Upper lobe of right lung (tissue), 1 donor: ENCODE measurements at places on chromosomes 2 and 18.

GRCh38 chr2:70009762-70010575 lies 48.5 kb upstream of the ASPRV1 start:
- no peak for DNase-seq

- no peak for DNase-seq
These were observed 80.3 kb upstream of the FAM237A start for GRCh38 chr2:206561962-206562361.

GRCh38 chr18:2471523-2471922 lies 99.8 kb downstream of the METTL4 start:
- no peak for DNase-seq

DNA sequence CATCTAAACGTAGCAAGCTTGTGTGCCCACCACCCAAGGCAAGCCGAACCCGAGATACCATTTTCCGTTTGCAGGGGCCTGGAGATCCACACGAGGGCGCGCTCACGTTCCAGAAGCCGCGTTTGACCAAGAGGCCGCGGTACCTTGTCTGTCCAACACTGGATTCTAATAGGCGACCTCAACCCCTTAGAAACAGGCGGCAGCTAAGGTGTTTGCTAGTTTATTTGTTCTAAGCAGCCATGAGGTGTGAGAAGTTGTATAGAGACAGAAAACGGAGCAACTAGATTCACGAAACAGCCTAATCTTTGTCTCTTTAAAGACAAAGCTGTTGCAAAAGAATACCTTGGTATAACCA lies 4.2 kb downstream of the HOXD11 start:
- no peak for DNase-seq

DNA sequence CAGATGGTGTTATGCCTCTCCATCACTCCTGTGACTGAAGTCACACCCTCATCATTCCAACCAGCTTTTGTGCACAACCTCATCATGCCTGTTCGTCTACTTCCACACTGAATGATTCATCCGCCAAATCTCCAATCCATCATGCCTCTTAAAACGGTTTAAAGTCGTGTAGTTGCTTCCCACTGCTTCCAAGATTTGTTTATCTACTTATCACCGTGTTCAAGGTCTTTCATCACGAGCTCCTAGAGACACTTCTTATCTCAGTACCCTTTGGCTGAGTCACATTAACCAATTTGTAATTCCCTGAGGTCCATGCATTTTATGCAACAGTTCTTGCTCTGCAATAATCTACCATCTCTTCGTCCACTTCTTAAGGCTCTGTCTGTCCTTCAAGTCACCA lies 592.3 kb upstream of the ID2 start:
- no peak for DNase-seq

- no peak for DNase-seq
These were observed 2.4 kb downstream of the FARP2 start for GRCh38 chr2:241358470-241358869.

DNA sequence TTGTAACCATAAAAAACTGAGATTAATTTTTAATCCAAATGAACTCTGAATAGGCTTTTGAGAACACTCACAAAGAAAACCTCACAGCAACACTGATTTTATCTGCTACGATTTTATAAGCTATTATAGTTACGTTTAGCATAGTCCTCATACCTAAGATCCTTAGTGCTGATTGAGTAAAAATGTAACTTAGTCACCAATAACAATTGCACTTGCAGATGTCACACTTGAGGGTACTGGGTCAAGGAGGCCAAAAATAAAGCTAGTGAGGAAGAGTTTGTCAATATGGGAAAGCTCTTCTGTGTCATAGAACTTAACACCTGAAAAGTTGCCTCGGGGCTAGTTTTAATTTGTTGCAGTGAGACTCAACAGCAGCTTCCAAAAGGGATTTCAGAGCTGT lies 706.5 kb upstream of the FAM98A start:
- DNase-seq = no peak

GRCh38 chr2:44358503-44358902 lies 2.8 kb downstream of the PREPL start:
- peak; percentile 71 for DNase-seq

DNA sequence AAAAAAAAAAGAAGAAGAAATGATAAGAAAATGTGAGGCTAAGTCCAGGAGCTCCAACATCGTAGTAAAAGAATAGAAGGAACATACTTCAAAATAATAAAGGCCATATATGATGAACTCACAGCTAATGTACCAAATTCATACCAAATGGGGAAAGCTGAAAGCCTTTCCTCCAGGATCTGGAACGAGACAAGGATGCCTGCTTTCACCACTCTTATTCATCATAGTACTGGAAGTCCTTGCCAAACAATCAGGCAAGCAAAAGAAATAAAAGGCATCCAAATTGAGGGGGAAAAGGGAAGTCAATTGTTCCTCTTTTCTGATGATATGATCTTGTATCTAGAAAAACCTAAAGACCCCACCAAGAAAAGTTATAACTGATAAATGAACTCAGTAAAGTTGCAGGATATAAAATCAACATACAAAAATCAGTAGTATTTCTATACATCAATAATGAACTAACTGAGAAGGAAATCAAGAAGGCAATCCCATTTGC lies 170.6 kb downstream of the METTL4 start:
- DNase-seq = no peak

DNA sequence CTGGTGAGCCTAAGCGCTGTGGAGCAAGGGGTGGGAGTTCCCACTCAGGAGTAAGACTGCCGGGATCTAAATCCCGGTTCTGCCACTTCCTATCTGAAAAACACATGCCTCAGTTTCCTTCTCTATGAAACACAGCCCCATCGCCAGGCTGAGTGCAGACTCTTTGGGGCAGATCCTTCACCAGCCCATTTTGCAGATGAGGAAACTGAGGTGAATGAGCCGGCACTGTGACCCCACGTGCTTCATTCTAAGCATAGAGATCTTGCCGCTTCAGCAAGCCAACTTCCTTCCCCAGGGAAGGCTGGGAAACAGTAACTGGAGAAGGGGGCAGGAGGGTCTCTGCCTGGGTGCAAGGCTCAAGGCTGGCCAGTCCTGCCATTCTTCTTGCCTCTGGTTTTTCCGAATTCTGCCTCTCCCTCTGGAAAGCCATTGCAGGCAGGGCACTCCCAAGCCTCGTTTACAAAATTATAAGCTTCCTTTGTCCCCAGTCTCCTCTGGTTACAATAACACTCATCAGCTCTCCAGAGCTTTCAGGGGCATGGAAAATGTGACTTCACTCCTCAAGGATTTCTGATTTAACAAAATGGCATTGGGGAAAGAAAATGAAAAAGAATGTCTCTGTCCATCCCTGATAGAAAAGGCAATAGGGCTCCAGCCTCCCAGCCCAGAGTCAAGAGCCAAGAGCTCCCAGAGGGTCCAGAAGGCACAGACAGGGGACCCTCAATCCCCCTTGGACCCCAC lies 249.2 kb downstream of the TNS1 start:
- no peak for DNase-seq

DNA sequence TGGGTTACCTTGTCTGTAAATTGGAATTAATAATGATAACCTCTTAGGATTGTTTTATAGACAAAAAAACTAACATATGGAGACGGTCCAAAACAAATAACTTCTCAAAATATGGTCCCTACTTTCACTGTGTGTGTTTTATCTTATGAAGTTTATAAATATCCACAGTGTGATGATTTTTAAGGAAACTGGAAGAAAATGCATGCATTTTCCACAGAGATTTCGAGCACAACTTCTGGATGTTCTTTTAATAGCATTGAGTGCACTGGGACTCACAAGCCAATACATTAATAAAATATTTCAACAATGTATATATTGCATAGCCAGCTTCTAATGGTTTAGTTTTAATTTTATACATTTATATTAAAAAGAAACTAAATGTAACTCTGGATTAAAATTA lies 87.9 kb upstream of the SPHKAP start:
- DNase-seq = no peak

- DNase-seq = no peak
These were observed 122.5 kb downstream of the SLC39A10 start for GRCh38 chr2:195779491-195779890.
